Epithelial cell of proximal tubule (primary cell): ENCODE measurements at places on chromosomes 5 and 9. TPM values are rescaled to one million over a fixed set of nuclear protein-coding genes. Genes with fewer than 3 reads are reported as not detected.
A peak's percentile ranks its signal among the peaks of the same experiment; 100 is the strongest.

Gene MARCOL
- not detected in 2 replicates for total RNA-seq

DNA sequence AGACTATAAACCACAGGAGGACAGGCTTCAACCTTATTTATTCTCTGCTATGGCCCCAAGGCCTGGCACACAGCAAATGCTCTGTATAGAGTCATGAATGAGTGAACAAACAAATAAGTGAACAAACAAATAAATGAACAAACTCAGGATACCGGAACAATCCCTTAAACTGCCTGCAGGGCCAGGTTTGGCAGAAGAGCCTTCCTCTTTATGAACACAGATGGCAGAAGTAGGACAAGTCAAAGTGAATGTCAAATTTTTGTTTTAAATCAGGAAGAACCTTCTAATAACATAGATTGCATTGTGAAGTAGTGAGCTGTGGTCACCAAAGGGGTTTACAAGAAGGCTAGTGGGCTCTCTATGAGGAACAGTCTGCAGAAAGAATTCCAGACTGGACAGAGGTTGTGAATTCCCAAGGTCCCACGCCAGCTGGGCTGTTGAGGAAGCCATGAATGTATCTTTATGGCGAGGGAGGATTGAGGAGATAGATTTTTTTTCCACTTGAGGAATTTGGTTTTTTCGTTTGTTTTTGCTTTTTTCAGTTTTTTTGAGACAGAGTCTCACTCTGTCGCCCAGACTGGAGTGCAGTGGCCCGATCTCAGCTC, 30.3 kb upstream of the STING1 start:
- DNase-seq: no peak

GRCh38 chr5:28576022-28576421, 1537.6 kb upstream of the CDH9 start:
- DNase-seq: peak; percentile 9

DNA sequence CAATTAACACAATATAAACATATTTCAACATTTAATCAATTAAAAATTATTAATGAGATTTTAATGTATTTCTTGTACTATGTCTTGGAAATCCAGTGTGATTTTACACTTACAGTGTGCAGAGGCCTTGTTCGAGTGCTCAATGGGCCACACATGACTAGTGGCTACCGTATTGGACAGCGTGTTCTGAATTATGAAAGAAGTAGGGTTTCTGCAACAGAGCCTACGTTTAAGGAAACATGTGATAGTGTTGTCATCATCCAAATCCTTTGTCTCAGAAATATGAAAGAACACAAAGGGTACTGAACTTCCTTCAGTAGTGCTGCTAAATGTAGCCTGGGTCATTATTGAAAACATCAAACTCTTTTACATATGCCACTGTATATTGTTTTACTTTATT, 29.5 kb downstream of the NPR3 start:
- DNase-seq: no peak

DNA sequence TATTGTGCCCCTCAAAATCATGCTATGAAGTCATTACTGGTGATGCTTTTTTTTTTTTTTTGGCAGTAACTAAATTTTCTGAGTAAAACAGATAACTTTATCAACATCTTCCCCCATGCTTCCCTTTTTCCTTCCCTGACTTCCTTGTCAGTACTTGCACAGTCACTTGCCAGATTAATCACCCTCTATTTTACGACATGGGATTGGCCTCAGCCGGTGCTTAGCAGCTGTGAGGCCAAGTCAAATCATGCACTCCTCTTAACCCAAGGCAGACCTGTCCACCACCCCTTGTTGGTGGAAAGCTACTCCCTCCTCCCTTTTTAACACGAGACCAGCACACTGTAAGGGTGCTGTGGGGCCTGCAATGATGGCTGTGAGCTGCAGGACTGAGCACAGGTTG, 118.0 kb upstream of the OTULINL start:
- DNase-seq: no peak

DNA sequence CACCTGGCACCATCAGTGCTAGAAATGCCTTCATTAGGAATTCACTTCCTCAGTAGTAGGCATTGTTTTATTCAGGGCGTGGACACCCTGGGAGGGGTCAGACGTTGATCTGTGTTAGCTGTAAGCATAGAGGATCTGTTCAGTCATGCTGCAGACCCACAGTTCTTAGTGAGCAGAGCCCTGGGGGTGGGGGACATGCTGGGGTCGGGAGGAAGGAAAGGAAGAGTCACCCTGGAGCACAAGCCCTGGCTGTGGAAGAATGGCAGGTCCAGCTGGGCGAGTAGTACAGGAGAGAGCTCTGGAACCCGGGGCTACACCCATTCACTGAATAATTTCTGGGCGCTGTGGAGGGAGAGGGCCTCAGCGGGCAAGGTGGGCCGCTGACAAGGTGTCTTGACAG, 172.5 kb downstream of the FSTL4 start:
- no peak for DNase-seq

- DNase-seq: no peak
Observed at GRCh38 chr5:143913008-143913752, 101.2 kb downstream of the HMHB1 start.

GRCh38 chr5:2989517-2989916, 238.0 kb upstream of the IRX2 start:
- no peak for DNase-seq

- DNase-seq: no peak
Observed at GRCh38 chr5:37626266-37626665, 213.6 kb downstream of the GDNF start.

DNA sequence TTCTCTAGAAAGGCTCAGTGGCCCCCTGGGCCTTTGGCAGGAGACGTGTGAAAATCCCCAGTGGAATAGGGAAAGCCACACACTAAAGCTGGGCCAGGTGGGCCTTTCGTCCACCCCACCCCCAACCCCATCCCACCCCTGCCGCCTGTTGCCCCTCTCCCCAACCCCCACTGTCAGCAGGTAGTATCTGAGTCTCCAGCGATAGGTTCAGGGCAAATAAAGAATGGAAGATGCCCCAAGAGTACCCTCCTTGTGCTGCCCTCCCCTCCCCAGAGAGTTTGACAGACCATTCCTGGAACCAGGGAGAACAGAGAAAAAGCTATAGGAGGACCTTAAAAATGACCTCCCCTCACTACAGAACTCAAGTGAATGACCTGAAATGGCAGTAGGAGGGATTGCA, 36.7 kb upstream of the UBE2D2 start:
- no peak for DNase-seq

DNA sequence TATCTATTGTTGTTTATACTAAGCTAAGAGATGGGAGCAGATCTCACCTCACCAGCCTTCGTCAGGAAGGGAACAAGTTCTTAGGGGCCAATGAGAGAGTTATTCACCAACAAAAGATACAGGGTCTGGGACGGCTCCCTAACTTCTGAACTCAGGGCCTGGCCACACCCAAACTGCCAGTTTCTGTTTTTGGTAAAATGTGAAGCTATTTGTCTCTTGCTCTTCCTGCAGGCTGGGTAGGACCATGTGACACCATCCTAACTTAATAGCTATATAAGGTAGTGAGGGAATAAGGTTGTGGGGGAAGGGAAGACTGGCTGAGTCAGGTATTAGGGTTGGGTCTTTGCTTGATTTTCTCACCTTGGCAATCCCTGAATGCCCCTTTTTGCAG, 480.5 kb downstream of the KDM4C start:
- DNase-seq: no peak
